ENCODE measurements at places on chromosomes 16 and 17.

- DNase-seq, result no peak
These were observed 59.2 kb upstream of the TANC2 start for GRCh38 chr17:62906881-62907280.

DNA sequence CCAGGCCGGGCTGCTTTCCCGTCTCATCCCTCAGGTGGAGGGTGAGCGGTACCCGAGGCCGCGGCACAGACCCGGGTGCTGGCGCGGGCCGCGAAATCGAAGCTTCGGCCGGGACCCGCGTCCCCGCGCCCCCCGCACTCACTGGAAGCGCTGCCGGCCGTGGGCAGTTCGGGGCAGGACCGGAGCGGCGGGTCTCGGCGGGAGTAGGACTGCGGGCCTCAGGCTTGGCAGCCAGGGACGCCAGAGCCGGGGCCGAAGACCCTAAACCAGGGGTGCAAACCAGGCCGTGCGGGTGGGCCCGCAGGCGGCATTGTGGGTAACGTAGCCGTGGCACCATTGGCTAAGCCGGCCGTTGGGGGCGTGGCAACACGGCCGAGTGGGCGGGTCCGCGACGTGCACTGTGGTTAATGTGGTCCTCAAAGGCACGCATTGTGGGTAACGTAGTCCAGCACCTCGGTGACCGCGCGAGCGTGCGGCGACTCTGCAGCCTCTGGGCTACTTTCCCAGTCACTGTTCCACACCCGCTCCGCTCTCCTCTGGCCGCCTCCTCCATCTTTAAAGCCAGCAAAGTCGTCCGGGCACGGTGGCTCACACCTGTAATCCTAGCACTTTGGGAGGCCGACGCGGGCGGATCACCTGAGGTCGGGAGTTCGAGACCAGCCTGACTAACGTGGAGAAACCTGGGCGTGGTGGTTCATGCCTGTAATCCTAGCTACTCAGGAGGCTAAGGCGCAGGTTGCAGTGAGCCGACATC lies at the start of gene ZNF500:
TSS of gene ZNF500 (minus strand) at position 288 of the 754 bp plus-strand sequence. CDS start 1,184 bp downstream, outside the sequence.
- peak; percentile 98 for DNase-seq

DNA sequence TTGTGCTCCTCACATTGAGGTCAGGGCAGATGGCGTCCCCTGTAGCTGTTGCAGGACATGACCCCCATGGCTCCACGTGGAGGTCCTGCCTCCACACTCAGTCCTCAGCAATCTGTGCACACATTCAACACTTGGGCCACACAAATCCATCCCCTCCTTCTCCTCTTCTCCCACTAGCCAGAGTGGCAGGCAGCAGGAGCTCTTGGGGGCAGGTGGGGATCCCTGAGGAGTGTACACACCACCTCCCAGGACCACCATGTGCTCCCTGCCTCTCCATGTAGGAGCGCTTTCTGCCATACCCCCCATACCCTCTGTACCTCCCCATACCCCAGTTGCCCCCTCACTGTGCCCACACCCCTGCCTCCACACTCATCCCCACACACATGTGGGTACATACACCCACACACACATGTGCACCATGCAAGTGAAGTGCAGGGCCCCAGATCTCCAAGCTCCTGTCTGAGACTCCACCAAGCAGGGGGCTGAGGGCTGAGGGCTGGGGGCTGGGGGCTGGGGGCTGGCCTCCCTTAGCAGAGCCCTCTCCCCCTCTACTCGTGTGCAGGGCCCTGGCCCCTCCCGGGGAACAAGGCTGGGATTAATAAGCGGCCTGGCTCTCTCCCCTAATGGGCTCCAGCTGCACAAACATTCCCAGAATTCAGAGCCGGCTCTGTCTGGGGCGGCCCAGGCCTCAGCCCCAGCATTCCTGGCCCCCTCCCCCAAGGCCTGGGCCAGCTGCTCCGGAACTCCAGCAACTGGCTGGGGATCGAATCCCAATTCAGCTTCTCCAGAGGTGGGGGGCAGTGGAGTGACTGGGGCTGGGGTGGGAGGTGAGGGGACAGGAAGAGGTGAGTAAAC lies 48.2 kb upstream of the MEIOC start:
- no peak for DNase-seq

DNA sequence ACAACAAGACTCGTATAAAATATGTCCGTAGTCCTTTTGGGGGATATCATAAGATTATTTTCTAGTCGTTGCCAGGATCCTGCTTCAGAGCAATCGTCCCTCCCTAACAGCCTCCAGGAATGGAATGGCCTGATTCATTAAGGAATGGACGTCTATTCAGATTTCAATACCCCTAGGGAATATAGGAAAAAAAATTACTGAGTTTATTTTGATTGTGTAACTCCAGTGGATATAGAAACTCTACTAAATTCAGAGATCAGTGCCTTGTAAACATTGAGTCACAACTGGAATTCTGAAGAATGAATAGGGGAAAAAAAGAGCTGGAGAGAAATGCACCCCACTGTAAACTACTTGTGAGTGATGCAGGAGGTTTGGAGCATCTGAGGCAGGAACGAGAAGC lies 1171.5 kb upstream of the GOT2 start:
- no peak for DNase-seq

DNA sequence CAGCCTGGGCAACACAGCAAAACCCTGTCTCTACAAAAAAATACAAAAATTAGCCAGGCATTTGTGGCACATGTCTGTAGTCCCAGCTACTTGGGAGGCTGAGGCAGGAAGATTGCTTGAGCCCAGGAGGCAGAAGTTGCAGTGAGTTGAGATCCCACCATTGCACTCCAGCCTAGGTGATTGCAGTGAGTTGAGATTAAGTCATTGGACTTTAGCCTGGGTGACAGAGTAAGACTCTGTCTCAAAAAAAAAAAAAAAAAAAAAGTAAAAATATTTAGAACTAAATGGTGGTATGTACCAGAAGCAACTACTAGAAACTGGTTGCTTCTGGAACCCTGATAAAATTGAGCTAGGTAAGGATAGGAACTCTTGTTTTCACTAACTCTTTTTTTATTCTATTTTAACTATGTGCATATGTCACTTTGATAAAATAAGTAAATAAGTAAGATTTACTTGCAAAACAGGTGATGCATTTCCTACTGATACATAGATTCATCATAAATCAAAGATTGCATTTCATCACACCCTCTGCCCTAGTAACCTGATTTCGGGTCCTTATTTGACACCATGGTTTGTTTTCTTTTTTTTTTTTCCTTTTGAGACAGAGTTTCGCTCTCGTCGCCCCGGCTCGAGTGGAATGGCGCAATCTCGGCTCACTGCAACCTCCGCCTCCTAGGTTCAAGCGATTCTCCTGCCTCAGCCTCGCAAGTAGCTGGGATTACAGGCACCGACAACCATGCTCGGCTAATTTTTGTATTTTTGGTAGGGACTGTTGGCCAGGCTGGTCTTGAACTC lies 66.0 kb downstream of the USP32 start:
- no peak for DNase-seq

DNA sequence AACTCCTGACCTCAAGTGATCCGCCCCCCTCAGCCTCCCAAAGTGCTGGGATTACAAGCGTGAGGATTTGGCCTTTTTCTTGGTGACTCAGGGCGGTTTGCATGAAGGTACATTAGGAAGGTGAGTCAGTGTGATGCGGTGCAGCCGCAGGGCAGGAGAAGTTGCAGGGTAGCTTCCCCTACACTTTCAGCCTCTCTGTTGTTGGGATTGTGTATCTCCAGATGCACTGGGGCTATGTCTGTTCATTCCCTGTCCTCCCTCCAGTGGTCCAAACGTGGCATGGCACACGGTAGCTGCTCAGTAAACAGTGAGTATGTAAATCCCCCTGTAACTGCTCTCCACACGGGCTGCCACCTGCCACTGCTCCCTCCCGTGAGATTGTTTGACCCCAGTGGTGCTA lies 109.1 kb upstream of the CDC42EP4 start:
- no peak for DNase-seq

- no peak for DNase-seq
These were observed 26.9 kb upstream of the COX10 start for GRCh38 chr17:14042411-14042810.

DNA sequence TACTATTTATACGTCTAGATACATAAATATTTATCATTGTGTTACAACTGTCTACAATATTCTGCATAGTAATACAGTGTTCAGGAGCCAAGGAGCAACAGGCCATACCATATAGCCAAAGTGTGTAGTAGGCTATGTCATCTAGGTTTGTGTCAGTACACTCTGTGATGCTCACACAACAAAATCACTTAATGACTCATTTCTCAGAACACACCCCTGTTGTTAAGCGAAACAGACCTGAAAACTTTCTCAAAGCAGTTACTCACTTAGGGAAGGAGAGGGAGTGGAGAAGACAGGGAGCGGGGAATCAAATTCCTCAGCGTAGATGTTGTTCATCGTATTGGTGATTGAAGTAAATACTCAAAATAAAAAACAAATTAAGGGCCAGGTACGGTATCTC lies 269.5 kb downstream of the STX8 start:
- DNase-seq, result no peak

DNA sequence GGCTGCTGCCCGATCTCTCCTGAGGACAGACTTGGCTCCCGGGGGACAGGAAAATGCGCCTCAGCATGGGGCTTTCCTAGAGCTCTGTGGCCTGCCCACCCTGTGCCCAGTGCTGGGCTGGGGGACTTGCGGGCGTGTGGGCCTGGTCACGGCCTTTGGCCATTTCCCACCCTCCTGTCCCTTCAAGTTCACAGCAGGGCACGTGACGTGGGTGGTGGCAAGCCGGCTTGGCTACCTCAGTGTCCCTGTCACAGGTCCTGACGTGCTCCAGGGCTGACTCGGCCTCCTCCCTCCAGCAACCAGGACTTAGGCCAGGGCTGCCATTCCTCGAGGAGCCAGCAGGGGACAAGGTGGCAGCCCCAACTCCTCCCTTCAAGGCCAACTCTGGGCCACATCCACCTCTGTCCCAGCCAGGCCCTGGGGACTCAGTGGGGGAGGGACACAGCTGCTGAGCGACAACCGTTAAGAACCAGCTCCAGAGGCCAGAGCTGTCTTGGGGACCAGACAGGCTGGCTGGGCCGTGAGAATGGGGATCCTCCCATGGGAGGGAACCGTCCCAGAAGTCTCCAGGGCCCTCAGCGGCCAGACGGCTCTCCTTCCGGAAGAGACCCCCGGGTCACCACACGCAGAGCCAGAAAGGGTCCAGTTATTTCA lies 981 bp upstream of the UNC13D start:
- DNase-seq, result no peak

DNA sequence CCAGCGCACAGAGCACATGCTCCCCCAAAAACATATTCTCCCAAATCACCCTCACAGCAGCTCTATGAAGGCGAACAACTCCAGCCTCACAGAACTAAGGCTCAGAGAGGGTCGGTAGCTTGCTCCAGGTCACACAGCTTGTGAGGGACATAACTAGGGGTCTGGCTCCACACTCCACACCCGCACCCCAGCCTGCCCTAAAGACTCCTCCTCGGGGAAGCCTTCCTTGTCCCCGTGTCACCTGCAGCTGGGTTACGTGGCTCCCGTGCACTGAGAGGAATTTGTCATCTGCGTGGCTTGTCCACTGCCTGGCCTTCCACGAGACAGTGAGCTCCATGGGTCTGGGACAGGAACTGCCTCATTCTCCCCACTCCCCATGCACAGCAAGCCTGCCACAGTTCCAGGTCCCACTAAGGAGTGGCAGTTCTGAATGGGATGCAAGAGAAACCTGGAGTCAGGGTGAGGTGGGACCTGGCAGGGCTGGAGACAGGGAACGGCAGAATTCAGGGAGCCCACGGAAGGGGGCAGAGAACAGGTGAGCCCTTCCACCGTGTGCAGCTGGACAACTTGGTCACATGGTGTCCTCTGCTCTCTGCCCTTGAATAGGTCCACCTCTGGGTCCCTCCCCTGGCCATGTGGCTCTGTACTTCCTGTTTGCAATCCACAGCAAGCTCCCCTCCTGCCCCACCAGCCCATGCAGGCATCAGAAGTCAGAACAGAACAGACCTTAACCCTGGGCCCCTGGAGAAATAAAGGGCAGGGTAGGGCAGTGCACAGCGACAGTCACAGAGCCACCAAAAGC lies 27.4 kb downstream of the TNFRSF13B start:
- no peak for DNase-seq

DNA sequence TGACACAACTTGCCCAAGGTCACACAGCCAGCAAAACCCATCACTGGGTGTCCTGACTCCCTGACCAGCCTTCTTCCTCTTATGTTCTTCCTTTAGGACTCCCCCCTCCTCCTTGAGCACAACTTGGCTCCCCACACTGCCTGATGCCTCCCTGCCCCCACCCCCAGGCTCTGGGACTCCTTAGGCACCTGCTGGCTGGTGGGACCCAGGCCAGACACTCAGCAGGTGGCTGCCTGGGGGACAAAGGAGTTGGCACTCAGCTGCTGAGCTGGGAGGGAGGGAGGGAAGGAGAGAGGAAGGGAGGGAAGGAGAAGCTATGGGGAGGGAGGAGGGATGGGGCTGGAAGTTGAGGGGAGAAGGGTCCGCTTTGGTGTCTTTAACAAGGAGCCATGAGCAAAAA lies 8.0 kb downstream of the SEZ6 start:
- DNase-seq, result no peak

- DNase-seq, result no peak
These were observed 14.4 kb downstream of the ASPSCR1 start for GRCh38 chr17:81991684-81992305.

GRCh38 chr17:66466840-66467367 lies 164.5 kb downstream of the PRKCA start:
- DNase-seq, result no peak

DNA sequence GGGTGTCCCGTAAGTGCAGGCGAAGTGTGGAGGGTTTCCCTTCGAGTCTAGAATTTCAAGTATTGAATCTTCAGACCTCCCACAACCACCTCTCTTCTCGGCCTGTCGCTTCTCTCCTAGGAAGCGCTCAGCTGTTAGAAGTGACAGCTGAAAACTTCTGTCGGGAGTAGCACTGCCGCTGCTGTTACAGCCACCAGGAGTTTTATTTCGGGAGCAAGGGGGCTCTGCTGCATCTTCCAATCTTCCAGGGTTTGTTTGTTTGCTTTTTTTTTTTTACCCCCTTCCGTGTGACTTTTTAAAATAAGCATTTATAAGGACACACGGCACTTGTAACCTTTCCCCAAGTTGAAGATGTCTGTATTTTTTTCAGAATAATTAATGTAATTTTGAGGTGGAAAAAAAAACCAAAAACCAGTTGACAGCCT lies 767 bp downstream of the RPS6KB1 start:
- DNase-seq, result no peak

DNA sequence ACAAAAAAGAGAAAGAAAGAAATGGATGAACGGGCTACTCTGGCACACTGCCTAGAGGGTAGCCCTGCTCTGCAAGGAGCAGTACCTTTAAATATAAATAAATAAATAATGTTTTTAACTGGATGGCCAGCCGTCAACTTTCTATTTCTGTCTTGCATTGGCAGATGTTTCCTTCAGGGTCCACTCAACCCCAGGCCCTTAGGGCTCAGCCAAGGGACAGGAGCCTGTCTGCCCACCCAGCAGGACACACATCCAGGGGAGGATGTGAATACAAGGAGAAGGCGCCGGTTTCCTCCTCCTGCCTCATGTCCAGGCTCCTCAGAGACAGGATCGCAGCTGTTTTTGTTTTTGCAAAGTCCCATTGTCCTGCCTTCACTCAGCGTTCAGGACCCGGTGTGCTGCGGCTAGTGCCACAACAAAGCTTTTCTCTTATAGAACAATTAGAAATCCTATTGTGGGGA lies 22.6 kb downstream of the TTYH2 start:
- no peak for DNase-seq
